ENCODE measurements at places on chromosomes 3 and 15.
A peak's percentile ranks its signal among the peaks of the same experiment; 100 is the strongest.

DNA sequence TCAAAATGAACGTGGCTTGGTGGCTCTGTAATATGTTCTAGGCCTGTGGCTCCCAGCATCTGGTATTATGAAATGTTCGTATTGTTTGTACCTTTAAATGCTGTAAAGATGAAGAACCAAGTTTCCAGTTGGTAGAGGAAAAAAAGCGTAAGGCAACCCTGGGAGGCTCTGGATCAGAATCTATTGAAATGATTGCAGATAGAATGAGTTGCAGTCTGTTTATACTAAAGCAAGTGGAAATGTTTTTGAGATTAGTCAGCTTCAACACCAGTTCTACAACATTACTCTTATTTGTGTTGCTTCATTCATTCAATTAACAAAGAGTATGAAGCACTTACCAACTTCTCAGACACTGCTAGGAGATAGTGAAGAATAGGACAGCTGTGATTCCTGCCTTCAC is 5.3 kb downstream of the ARL6IP5 start:
- DNase-seq: peak; percentile 33

DNA sequence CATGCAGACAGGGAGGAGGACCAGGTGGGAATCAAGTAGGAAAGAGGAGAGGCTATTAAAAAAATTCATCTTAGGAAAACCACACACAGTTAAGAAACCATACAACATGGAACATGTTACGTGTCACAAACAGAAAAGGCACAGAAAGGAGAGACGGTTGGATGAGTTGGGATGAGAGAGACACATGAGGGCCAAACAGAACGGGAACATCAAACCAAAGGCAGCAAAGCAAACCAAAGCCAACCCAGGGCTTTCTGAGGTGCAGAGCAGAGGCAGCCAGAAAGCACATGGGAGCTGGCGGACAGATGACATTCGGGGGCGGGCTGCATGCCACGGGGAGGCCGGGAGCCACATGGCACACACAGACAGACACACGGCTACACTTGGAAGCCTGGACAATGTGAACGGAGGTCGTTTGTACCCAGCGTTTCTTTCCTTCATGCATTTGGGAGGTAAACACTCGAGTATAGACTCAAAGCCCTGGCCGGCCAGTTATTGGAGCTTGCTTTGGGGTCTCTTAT is 8.6 kb upstream of the SEC13 start:
- DNase-seq: no peak

DNA sequence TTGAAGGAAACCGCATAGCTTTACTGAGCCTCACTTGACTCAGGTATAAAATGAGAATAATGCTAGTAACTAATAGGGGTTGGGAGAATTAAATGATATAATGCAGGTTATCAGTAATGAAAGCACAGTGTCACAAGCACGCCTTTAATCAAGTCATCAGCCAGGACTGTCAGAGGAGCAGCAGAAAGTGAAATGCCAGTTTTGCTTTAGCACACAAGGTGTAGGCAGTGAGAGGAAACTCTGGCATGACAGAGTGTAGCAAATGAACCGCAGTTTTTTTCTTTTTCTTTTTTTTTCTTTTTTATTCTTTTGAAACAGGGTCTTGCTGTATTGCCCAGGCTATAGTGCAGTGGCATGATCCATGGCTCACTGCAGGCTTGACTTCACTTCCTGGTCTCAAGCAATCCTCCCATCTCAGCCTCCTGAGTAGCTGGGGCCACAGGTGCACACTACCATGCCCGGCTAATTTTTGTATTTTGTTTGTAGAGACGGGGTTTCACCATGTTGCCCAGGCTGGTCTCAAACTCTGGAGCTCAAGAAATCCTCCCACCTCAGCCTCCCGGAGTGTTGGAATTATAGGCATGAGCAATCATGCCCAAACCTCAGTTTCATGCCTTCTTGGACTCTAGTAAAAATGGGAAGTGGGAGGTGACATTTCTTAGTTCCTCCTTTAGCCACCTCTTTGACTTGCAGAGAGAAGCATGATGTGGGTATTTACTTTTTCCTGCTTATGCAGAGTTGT is 9.7 kb upstream of the SCAANT1 start:
- DNase-seq: no peak

GRCh38 chr3:144282313-144282712 is 310.7 kb downstream of the DIPK2A start:
- no peak for DNase-seq

GRCh38 chr15:64455961-64456371 is 4.4 kb upstream of the ZNF609 start:
- no peak for DNase-seq

DNA sequence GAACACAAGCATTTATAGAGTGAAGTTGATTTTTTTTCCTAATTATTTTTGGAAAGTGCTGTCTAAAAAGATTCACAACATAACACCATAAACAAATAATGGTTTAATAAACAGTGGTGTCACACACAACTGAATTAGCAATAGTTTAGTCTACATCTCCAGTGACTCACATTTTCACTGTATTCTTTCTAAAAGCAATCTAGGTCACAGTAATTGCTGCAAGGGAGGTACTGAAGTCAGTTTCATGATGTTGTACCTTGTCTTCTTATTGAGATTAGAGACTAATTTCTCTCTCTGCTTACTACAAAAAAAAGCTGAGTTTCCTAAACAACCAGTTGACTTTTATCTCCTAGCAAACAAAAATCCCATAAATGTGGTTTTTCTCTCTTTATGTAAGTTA is 29.6 kb downstream of the PLSCR4 start:
- DNase-seq: no peak

DNA sequence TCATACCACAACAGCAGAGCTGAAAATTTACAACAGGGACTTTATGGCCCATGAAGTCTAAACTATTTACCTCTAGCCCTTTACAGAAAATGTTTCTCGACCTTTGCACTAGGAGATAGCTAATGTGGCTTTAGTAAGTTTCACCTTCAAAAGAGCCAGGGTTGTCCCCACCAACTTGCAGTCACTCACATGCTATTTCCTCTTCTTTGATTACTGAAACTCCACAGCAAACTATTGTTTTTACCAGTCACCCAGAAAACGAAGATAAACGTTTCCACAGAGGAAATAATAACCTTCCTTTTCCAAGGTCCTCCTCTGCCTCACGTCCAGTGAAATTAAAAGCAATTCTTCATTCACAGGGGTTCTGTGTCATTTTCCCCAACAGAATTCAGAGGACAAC is 48.2 kb downstream of the WWTR1 start:
- no peak for DNase-seq

GRCh38 chr3:157099326-157100095 is 60.4 kb downstream of the CCNL1 start:
- no peak for DNase-seq

All from hepatic stellate cell (primary cell).